ENCODE measurements at places on chromosomes 4 and X.

DNA sequence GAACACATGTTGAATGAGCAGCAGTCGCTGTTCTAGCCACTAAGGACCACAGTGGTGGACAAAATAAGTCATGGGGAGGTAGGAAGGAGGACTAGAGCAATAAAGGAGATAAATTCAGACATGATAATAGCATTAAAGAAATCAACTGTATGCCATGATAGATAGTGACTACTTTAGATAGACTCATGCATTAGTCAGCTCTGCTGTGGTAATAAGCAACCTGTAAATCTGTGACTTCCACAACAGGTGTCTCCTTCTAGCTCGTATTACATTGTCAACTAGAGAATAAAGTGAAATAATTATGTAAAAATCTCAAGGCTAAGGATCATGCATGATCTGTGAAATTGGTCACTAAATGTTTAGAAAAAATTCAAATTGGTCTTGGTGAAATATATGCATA, 77.9 kb downstream of the WWC2 start:
- no peak for DNase-seq

DNA sequence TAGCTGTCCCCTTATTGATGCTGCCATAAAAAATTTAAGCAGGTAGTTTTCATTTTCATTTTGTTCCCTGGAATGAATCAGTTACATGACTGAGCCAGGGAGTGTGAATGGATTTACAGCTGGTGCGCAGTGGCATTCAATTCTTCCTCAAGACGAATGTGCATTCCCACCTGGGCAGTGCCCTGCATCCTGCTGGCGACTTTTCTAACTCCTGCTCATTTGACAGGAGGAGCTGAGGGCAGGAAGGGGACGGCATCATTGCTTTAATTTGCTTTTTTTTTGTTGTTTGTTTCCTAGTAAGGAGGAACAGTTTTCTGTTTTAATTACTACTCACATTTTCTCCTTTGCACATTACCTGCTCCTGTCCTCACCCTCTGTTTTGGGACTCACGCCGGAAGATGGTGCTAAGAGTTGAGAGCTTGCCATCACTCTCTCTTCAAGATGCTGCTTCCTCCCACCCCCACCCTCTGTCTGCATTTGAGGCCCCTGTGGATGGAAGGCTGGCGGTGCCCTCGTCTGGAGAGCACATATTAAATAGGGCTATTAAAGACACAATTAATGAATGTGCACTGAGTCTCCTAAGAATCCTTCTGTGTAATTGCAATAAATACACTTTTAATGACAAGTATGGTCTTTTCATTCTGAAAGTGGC, 35.8 kb downstream of the PSAPL1 start:
- DNase-seq = no peak

DNA sequence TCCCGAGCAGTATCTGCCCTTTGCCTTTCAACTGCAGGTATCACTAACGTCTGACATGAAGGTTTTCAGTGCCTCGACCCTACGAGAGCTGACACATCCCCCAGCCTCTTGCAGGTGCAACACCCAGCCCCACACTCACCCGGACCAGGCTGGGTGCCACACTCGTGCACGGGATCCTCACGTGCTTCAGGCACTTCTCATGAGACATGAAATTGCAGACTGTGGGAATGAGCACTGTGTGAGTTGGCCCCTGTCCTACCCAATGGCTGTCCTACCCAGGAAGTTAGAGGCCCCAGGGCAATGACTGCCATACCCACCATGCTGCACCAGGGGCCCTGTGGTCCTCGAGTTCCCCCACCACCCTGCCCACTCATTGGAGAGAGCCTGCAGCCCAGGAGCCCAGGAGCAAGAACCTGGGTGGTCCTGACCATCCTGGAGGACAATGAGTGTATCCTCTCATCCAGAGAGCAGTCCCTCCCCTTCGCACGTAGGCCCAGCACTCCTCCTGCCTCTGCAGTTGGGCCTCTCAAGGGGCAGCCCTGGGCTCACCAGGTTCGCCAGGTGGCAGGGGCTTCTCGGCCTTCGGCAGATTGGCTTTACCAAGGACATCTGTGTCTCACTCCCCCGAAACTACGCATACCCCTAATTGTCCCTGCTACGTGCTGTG, 2.4 kb downstream of the DGKQ start:
- no peak for DNase-seq

GRCh38 chr4:17578482-17578891, 1.5 kb downstream of the LAP3 start:
- DNase-seq = no peak

- no peak for DNase-seq
Observed at GRCh38 chr4:139184129-139184528, 7.1 kb upstream of the ELF2 start.

- no peak for DNase-seq
Observed at GRCh38 chr4:94559351-94559806, 107.6 kb downstream of the PDLIM5 start.

DNA sequence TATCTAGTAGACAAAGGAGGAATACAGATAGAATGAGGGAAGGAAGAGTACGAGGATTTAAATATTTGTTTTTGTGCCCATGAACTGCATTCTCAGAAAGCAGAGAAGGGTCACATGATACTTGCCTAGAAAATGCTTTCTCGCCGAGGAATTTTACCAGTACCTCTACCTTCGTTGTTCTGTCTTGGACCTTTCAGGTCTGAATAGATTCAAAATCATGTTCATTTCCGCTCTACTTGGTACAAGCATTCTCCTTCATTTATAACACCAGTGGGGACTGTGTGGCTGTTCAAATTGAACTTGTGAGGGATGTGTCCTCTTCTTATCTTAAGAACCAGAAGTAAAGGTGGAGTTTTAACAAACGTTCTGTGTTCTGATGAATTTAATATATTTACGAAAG, 1.9 kb downstream of the USP38 start:
- no peak for DNase-seq

DNA sequence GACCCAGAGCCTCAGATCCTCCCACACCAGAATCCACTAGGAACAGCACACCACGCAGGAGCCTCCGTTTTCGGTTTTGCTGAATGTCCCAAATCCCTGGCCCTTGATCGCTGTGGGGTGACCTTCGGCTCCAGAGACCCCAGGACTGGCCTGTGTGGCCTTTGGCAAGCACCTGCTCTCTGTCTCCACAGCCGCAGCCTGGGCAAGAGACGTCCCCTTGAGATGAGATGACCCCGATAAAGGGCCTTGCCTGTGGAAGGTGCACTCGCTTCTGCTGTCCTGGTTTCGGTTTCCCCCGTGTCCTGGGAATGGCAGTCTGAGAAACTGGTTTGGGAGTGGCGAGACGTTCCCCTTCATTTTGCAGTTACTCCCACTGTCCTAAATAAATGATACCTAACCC, 9.6 kb downstream of the PSAPL1 start:
- DNase-seq = no peak

- DNase-seq = no peak
Observed at GRCh38 chr4:57499786-57500185, 389.6 kb upstream of the IGFBP7 start.

DNA sequence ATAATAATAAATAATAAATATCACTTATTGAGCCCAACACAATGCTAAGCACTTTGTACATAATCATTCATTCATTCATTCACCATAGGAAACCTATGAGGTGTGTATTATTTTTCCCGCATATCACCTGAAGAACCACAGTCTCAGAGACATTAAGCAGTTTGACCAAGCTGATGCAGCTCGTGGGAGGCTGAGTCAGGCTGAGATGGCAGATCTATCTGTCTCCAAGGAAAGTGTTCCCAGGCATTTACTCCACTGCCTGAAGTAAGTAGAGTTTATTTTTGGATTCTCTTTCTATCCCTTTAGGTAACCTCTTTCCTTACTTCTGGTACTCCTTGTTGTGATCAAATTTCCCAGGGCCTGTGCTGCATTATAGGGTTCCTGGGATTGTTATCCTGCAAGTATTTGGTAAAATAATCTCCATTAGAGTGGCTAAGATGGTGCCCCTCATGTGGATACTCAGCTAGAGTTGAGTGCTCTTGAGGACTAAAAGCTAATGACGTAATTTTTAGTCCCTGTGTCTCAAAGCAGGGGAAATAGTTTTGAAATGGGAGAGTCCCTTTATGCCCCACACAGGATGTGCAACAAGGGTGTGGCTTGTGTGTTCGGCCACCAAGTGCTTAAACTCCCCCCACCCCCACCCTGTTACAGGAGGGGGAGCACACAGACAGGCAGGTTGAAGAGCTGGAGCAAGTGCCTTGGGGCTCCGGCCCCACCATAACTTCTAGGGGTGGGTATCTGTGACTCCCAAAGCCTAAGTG, 467.0 kb downstream of the STIM2 start:
- no peak for DNase-seq

- DNase-seq = no peak
Observed at GRCh38 chr4:119643306-119644042, 14.9 kb upstream of the PDE5A start.

GRCh38 chrX:71669492-71669891, 2.1 kb downstream of the LOC101059915 start:
- no peak for DNase-seq

- DNase-seq = no peak
Observed at GRCh38 chr4:175789647-175790046, 22.4 kb downstream of the GPM6A start.

GRCh38 chrX:119235051-119235511, 1.0 kb upstream of the PGRMC1 start:
- no peak for DNase-seq

- no peak for DNase-seq
Observed at GRCh38 chrX:48794911-48795515, 6.9 kb upstream of the HDAC6 start.

GRCh38 chr4:78902298-78902697, 36.9 kb downstream of the PAQR3 start:
- DNase-seq = no peak

- DNase-seq = no peak
Observed at GRCh38 chrX:43618366-43619205, 37.5 kb upstream of the MAOA start.

- no peak for DNase-seq
Observed at GRCh38 chrX:13994536-13995080, 35.1 kb downstream of the GEMIN8 start.

DNA sequence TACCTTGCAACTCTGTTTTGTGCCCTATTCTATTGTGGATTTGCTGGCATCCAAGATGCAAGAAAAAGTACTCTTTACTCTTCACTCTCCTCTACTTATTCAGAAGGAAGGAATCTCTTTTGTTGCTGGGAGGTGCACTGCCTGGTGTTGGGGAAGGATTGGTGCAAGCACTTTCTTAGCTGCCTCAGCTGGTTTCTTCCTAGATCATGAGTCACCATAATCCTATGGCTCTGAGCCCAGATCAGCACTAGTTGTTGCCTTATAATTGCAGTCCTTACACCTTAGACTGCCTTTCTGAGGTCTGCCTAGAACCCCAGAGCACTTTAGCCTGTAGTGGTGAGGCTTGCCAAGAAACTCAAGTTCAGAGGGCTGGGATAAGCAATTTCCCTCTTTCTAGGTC, 37.0 kb upstream of the CT83 start:
- DNase-seq = no peak

DNA sequence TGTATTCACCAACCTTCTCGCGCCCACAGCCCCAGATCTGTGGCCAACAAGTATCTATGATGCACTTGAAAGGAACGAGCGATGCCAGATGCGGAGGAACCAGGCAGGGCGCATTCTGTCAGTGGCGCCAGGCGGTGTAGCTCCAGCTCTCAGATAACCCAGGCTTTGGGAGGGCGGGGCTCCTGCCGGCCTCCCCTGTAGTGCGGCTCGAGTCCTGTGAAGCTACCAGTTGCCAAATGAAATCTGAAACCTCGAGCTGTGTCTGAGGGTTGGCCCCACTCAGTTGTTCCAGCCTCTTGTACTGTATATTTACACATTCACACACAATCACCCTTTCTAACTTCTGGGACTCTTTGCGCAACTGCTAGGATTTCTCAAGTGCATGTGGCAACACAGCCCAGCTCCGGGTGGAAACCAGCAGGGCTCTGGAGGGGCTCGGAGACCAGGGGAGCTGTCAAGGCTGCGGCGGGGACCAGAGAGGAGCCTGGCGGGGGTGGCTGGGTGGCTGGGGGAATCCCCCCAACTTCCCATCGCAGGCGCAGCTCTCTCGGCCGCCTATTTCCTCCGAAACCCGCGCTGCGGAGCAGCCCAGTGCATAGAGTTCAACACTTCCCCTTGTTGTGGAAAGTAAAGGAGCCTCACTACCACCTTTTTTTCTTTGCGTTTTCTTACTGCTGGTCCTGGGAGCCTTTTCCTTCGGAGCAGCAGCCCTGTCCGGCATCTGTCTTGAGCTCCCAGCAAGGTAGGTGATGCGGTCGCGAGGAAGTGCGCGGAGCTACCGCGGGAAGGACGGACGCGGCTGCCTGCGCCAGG, at the start of gene ARHGAP24:
TSS of gene ARHGAP24 (plus strand) at position 333 of the 813 bp plus-strand sequence.
- peak; percentile 89 for DNase-seq

DNA sequence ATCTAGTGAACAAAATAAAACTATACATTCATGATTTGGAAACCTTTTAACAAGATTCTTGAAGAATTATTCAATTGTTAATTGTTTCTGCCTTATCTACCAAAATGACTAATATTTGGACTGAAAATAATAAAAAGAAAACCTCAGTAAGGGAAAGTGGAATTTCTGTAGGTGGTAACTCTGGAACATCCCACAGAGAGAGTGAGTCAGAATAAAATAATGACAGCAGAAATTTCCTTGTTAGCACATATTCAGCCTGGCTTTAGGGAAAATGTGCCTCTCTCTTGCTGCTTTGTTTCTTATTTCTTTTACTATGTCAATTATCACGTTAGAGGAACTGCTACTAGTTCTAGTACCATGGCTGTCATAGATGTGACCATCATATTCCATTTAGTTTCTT, 421.5 kb upstream of the GNPDA2 start:
- no peak for DNase-seq

DNA sequence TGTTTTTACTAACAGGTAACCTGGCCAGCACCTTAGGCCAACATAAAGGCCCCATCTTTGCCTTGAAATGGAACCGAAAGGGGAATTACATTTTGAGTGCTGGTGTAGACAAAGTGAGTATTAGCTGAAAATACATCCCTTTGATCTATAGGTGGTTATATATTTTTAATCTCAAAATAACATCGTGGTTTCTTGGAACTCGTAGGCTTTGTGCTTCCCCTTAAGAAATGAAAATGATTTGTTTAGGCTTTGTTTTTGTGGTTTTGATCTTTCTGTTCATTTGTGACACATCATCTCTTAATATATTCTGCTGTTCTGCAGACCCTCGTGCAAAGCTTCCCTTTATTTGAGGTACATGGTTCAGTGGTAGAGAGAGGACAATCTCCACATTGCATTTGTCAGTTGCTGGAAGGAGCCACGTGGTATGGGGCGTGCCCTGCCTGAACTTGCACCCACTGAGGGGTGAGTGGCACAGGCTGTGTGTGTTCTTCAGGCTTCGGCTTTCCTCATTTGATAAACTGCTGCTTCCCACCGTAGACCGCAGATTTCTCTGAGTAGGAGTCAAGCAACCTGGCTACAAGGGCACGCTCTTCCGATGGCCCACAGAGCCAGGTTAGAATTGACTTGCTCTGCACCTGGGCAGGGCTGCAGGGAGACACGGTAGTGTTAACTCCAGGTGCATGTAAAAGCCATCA, 72.2 kb downstream of the GPR143 start:
- no peak for DNase-seq

GRCh38 chr4:95465010-95465409, 83.8 kb downstream of the UNC5C start:
- peak; percentile 11 for DNase-seq

- DNase-seq = no peak
Observed at GRCh38 chrX:154517101-154517781, 1.2 kb upstream of the FAM3A start.

- peak; percentile 45 for DNase-seq
Observed at GRCh38 chr4:2537011-2537830, 774 bp downstream of the FAM193A start.

- no peak for DNase-seq
Observed at GRCh38 chrX:11553594-11553993, 112.1 kb downstream of the ARHGAP6 start.

- DNase-seq = peak; percentile 24
Observed at GRCh38 chr4:59664771-59665170, 1535.4 kb upstream of the ADGRL3 start.
